MCF 10A (cell line): ENCODE measurements at places on chromosomes 2 and 18.

- DNase-seq, result no peak
Measured at GRCh38 chr2:187612857-187613256, 58.6 kb upstream of the TFPI start.

- DNase-seq, result peak; percentile 40
Measured at GRCh38 chr2:54176577-54176976, 61.2 kb downstream of the ACYP2 start.

GRCh38 chr2:62141142-62141740, 54.7 kb upstream of the B3GNT2 start:
- DNase-seq, result no peak

DNA sequence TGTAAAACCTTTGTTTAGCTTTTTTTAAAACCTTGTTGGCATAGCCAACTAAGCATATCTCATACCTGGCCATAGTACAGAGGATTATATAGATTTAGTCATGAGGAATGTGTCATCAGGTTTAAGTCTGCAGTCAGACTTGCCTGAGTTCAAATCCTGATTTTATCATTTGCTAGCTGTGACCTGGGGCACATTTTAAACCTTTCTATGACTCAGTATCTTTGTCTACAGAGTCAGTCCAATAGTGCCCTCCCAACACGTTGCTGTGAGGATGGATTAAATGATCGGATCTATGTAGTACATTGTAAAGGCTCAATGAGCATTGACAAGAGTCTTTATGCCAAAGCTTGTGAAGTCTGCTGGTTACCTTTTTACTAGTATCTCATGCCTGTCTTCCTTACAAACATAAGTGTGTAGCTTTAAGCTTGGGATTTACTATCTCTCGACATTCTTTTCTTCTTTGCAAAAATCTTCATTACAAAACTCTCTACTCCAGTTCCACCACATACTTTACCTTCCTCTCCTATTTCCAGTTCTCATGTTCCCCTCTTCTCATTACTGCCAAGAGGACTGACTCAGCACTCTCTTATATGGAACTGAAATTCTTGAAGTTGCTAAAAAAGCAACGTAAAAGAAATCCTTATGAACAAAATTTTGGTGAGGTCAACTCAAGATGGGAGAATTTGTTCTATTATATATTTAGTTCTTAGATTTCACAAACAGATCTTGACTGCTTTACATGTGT, 68.1 kb upstream of the RBMS1 start:
- DNase-seq, result peak; percentile 55

- DNase-seq, result no peak
Measured at GRCh38 chr2:223508372-223508771, 93.8 kb downstream of the SCG2 start.

- no peak for DNase-seq
Measured at GRCh38 chr2:42035241-42035640, 12.6 kb upstream of the PKDCC start.

DNA sequence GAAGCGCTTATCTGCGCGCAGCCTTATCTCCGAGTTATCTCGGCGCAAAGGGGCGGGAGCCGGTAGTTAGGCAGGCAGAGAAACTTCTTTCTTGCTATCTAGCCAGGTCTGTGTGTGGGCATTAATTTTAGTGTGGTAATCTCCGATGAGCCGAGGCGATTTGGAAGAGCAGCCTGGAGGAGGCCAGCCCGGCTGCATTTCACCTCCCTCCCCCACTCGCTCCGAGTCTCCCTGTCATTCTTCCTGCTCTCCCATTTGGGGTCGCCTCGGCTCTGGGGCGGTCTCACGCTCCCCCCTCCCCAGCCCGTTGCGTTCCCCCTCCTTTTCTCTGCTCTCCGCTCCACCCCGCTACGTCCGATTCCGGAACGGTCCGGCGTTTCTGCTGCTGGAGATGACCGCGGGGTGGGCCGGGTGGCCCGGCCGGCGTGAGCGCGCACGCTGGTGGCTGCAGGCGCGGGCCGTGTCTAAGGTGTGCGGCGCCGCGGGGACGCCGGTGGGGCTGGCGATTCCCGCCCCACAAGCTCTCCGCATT, 566 bp downstream of the GATA6 start:
- DNase-seq, result peak; percentile 51

DNA sequence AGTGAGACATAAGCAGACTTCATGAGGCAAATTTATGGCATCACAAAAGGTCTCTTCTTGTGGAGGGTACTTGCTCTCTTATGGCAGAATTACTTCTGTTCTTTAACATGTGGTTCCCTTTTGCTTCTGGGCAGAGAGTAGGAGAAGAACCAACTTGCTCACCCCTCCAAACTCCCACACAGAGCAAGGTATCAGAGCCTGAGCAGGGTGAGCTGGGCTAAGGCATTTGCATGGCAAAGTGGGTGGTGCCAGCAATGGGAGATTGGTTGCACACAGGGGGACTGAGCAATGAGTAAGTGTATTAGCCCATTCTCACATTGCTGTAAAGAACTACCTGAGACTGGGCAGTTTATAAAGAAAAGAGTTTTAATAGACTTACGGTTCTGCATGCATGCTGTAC, 64.2 kb upstream of the ITGB6 start:
- no peak for DNase-seq
